Activated naive CD4-positive, alpha-beta T cell treated with anti-CD3 and anti-CD28 coated beads, Interleukin-2, amount 50 U/mL, for 72 hours (primary cell): ENCODE measurements at places on chromosomes 7 and 10. TPM values are rescaled to one million over a fixed set of nuclear protein-coding genes. Genes with fewer than 3 reads are reported as not detected.

Gene UPK3BL2
- total RNA-seq, result 26.0 TPM

Gene PRR15
- total RNA-seq, result not detected

Gene CDC14C
- not detected for total RNA-seq

Gene ACTL6B
- total RNA-seq, result not detected

Gene PAPOLB
- not detected for total RNA-seq

Gene SLC16A12
- not detected for total RNA-seq

Gene SPDYE16
- 0.10 TPM for total RNA-seq

GRCh38 chr10:110840225-110840922, 31.4 kb upstream of the PDCD4 start:
- DNase-seq, result no peak

DNA sequence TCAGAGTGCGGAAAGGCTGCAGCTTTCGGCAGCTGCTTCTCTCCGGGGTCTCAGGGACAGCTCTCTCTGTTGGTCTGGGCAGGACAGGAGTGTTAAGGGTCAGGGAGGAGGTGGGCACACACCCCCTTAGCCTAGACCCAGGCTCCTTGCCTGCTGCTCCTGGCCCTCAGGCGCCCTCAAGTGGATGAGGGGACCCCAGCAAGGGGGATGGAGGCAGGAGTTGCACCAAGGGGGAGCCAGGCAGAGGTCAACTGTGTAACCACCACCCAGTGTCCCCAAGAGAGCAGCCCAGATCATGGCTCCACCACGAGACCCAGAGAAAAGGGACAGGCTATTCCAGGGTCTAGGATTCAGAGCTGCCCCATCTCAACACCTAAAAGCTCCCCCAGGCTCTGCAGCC, 26.9 kb downstream of the SPOCK2 start:
- no peak for DNase-seq

DNA sequence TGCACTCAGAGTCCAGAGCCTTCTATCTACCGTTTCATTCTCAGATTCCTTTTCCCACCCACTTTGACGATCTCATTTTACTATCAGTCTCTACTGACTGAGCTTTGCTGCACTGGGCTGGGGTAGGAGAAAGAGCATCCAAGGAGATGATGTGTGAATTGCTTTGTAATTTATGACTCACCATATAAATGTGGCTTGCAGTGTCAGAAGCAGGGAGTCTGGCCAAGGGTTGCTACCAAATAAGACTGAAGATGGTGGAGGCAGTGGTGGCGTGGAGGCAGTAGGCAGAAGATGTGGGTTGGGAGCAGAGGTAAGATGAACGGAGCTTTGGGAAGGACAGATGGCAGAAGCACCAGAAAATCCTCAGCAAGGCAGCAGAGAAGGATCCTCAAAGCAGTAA, 73.3 kb upstream of the AGK start:
- DNase-seq, result no peak

GRCh38 chr7:80830010-80830409, 88.8 kb downstream of the SEMA3C start:
- DNase-seq, result no peak

GRCh38 chr7:128818694-128819093, 11.5 kb upstream of the FLNC start:
- DNase-seq, result no peak

GRCh38 chr7:20165146-20165510, 52.1 kb downstream of the MACC1 start:
- DNase-seq, result no peak
